ENCODE measurements at places on chromosomes 2 and 18.

DNA sequence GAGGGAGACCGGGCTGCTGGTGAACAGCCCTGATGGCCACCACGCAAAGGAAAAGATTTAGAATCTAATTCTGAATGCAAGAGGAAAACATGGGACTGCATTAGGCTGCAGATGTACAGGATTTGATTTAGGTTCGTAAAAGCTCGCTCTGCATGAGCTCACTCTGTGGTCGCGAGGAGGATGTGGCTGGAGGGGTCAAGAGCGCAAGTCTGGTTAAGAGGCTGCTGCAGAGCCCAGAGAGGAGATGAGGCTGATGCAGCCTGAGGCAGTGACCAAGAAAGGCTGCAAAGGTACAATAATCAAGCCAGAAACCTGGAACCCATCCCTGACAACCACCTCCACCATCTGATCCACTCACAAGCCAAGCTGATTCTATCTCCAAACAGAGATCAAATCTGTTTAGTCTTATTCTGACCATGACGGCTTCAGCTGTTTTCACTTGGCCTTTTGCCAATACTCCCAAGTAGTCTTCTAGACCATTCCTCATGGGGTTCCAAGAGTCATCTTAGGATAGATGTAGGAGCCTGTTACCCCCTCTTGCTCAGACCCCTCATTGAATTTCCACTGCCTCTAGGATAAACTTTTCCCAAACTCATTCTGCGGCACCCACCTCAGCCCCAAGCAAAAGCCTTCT, 58.9 kb upstream of the ARL4C start:
- no peak for DNase-seq

GRCh38 chr18:240175-240574, 27.7 kb downstream of the THOC1 start:
- DNase-seq: no peak

- DNase-seq: peak; percentile 3
These were observed 227.4 kb upstream of the CDH7 start for GRCh38 chr18:65523461-65523860.

GRCh38 chr2:177044671-177045070, 167.9 kb upstream of the HNRNPA3 start:
- no peak for DNase-seq

GRCh38 chr2:7625392-7626138, 708.4 kb downstream of the RNF144A start:
- DNase-seq: peak; percentile 66
